Nucleus accumbens (tissue), 56 donors: ENCODE measurements at places on chromosomes 7 and 10.

GRCh38 chr10:128606055-128606454 is 479.8 kb upstream of the MKI67 start:
- DNase-seq: no peak

DNA sequence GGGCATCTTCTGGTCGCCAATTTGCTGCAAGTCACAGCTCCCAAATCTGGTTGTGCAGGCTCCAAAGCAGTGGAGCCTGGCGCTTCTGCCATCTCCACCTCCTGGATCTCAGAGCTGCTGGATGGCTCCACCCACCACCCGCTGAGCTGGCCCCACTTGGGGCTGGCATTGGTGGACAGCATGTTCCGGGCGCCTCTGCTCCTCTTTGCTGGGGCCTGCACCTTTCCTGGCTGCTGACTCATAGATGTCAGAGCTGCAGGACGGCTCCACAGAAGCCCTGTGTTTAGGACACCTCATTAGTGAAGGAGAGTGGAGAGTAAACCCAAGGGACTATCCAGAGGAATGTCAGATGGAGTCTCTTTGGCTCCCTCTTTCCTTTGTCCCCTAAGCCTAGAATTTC is 27.4 kb downstream of the MAPK8 start:
- no peak for DNase-seq

DNA sequence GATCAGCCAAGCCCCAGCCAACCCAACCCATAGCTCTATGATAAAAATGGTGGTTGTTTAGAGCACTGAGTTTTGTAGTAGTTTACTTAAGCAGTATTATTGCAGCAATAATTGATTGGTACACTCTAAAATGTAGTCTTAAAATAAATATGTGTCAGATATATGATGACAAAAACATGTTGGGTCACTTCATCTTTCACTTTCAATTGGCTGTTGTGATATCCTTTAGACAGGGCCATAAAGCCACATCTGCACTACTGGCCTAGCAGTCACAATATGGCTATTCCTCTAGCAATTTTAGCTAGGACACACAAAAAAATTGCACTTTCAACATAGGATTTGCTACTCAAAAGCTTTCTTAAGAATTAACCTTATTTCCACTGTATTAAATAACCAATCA is 5.9 kb upstream of the CAV1 start:
- no peak for DNase-seq

GRCh38 chr7:156823435-156823834 is 69.5 kb downstream of the LMBR1 start:
- DNase-seq: no peak

DNA sequence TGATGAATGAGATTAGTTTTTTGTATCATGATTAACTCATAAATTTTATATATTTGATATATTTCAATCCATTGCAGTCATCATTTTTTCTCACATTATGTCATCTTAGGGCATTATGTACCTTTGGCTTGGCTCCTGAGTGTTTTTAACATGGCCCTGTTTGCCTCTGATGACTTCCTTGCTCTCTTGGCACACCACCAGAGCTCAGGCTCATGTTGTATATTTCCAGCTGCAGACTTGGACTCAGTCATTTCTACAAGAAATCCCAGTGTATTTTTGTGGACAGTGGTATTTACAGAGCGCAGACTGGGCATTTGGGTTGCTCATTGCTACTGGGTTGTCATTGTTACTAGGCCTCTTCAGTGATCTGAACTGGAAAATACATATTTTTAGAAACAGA is 188.5 kb downstream of the ADRA2A start:
- no peak for DNase-seq

GRCh38 chr10:93745408-93746065 is 12.2 kb upstream of the LGI1 start:
- no peak for DNase-seq

DNA sequence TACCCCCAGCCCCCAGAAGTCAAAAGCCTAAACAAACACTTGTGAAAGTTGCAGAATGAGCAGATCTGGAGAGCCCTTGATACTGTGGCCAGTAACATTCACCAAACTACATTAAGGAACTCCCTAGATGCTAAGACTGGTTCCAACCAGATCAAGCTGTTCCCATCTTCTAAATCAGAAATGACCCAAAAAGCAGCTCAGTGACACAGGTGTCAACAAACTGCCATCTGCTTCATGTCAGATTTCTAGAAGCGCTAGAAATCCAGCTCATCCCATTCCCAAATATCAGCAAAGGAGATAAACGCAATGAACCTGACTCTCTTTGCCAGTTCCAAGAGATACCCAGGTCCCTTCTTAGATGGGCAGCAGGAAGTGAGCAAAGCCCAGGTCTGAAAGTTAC is 90.6 kb downstream of the GFRA1 start:
- no peak for DNase-seq

GRCh38 chr10:89216056-89216455 is 8.9 kb upstream of the CH25H start:
- DNase-seq: no peak

GRCh38 chr10:78523453-78523852 is 489.8 kb downstream of the RPS24 start:
- no peak for DNase-seq
